ENCODE measurements at places on chromosomes 3 and 15.

GRCh38 chr3:12472796-12473195, 11.5 kb upstream of the TSEN2 start:
- no peak for DNase-seq

- no peak for DNase-seq
Measured at GRCh38 chr15:77644543-77645247, 12.0 kb upstream of the LINGO1 start.

DNA sequence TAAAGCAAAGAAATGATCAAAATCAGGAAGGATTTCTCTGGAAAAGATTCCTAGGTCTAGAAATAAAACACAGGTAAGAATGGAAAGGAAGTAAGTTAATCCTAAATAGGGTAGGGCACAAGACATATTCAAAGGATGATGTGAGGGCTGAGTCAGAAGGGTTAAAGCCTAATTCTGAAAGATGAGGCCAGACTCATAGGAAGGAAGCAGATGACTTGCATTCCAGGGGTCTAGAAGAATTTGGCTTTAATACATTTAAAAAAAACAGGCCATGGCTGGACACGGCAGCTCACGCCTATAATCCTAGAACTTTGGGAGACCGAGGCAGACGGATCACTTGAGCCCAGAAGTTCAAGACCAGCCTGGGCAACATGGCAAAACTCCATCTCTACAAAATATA, 3.2 kb downstream of the SSR3 start:
- no peak for DNase-seq

DNA sequence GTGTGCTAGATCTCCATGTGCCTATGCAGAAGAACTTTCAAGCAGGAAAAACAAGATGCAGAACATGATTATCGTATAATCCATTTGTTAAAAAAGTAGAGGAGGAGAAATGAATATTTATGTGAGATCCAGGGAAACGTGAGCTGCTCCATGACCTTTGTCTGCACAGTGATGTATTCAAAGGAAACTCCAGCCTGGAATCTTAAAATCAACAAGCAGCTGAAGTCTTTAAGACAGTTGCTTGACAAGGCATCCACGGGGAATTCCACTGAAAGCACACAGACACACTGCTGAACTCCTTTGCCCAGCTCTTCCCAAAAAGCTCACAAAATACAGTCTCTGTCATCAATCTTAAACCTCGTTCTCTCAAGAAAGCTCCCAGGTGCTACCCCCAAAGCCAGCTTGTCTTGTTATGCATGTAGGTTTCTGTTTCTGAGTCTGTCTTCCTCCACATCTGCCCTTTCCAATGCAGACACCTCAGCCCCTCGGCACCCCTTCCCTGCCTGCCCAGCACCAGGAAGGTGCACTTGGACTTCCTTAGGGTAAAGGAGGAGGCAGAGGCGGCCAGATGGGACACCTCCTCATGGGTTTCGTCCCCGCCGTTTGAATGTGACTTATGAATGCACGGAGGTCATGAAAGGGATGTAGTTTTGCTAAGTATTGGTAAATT, 28.7 kb downstream of the LRRK1 start:
- DNase-seq = no peak

DNA sequence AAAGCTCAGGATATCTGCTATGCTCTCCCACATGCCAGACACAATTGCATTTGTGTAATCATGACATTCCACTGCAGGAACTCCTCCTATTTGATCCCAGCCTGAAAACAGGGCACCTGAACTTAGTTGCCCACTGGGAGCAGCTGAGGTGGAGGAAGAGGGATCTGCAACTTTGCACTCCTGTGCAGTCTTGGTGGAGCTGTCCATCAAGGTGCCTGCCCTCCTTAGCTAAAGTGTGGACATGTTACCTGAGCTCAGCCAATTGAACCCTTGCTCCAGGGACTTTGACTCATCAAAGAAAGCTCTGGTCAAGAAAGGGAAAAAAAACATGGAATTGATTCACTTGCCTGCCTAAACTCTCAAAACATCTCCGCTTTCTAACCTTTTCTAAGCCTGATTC, 33.3 kb upstream of the TUBGCP5 start:
- DNase-seq = no peak

DNA sequence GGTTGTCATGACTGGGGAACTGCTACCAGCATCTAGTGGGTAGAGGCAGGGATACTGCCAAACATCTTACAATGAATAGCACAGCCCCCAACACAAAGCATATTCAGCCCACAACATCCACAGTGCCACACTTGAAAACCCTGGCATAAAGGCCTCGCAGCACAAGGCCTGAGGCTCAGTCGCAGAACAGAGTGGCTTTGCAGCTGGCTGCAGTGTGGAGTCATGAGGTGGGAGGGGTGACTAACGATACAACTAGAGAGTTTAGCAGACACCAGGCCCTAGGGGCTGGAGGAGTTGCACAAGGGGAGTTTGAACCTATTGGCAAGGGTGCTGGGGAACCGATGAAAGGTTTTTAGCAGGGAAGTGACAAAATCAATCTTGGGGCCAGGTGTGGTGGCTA, 32.1 kb downstream of the GRK7 start:
- DNase-seq = no peak

- no peak for DNase-seq
Measured at GRCh38 chr15:92914768-92915221, 14.7 kb downstream of the CHD2 start.

DNA sequence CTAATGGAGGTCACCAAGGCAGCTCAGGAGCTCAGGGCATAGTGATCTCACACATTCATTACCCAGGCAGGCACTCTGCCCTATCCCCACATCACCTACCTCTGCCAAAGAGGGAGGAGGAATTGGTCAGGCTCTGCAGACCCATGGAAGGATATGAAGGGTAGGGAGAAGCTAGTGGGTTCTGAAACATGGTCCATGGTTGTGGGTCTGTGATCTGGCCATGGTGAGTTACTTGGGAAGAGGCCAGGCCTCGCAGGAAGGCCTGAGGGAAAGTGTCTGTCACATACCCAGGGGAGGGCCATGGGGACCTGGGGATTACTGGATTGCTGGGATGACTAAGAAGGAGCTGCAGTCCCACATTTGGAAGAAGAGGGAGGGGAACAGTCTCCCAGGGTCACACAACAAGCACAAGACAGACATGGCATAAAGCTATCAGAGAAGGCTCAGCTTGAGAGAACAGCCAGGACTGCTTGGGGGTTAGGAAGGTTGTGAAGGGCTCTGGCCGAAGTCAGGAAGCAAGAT, 1.4 kb upstream of the PRSS50 start:
- DNase-seq = no peak

GRCh38 chr15:63514531-63514943, 10.1 kb downstream of the USP3 start:
- DNase-seq = no peak

DNA sequence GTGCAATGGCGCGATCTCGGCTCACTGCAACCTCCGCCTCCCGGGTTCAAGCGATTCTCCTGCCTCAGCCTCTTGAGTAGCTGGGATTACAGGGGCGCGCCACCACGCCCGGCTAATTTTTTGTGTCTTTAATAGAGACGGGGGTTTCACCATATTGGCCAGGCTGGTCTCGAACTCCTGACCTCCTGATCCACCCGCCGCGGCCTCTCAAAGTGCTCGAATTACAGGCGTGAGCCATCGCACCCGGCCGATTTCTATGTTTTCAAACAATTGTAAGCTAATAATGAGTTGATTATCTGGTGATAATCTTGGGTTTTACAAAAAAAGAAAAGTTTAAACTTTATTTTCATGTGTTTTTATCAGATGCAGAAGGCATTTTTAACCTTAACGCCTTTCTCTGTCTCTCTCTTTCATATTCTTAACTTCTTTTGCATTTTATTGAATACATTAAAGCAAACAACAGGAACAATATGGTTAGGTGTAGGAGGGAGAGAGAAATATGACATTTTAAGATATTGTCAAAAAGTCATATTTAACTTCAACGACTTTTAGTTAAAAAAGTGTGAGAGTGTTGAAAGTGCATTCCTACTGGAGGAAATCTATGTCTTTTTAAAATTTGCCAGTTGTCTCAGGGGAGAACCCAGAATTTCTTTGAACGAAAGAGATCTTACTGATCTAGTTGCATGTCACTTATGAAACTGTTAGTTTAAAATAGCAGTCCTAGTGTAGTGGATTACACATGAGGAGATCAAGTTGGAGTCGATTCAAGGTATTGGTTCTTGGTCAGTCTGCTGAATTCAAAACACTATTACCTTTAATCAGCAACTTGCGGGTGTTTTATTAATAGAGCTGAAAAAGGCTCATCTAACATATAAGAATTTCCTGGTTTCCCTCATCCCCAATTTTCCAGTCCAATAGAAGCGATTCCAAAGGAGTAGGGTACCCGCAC, 3.4 kb upstream of the MEIS2 start:
- no peak for DNase-seq

- no peak for DNase-seq
Measured at GRCh38 chr3:197083486-197083885, 53.9 kb upstream of the MELTF start.

DNA sequence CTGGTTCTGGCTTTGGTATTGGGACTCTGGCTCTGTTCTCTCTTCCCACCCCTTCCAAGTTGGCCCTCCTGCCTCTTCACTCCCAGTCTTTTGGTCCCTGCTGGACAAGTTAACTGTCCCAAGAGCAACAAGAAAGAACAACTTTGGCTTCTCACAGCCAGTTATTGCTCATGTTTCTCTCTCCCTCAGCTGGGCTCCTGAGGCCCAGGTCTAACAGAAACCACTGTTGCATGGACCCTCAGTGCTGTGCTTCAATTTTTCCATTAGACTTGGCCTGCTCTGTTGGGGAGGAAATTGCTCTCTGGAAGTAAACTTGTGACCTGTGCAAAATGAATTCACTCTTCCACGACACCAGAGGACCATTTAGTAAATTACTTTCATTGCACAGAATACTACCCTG, 64.5 kb downstream of the CHST2 start:
- DNase-seq = no peak

GRCh38 chr15:65411465-65412071, 11.2 kb downstream of the IGDCC4 start:
- no peak for DNase-seq

DNA sequence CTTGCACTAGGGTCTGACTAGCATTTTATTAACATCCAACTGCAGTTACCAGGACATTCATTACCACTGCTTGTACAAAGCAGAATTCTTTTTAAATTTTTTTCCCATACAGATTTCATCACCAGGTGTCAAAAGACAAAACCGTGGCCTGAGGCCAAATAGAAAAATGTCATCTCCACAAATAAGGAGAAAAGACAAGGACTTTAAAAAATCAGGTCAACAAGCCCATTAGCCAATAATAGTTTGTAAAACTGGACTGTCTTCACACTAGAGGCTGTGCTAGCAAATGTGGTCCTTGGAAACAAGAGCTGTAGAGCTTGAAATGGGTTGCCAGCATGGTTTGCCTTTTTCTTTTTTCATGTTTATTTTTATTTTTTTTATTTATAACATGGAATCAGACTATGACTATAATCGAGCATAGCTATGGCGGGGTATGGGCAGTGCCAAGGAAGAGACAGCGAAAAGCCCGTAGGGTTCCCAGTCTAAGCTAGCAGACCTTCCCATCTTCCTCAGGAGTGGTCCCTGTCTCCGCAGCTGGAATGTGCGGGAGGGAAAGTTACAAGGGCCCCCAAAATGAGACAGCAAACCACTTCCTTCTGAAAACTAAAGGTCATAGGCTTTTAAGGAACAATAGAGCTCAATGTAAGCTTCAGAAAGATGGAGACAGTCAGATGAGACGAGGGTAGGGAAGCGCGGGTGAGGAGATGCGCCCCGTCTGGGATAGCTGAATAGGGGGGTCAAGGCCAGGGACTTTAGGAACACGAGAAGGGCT, 1.5 kb downstream of the PTPN9 start:
- no peak for DNase-seq

- no peak for DNase-seq
Measured at GRCh38 chr3:73784686-73785392, 160.1 kb upstream of the PDZRN3 start.

GRCh38 chr3:37467761-37468160, 293.4 kb upstream of the LRRFIP2 start:
- DNase-seq = no peak

DNA sequence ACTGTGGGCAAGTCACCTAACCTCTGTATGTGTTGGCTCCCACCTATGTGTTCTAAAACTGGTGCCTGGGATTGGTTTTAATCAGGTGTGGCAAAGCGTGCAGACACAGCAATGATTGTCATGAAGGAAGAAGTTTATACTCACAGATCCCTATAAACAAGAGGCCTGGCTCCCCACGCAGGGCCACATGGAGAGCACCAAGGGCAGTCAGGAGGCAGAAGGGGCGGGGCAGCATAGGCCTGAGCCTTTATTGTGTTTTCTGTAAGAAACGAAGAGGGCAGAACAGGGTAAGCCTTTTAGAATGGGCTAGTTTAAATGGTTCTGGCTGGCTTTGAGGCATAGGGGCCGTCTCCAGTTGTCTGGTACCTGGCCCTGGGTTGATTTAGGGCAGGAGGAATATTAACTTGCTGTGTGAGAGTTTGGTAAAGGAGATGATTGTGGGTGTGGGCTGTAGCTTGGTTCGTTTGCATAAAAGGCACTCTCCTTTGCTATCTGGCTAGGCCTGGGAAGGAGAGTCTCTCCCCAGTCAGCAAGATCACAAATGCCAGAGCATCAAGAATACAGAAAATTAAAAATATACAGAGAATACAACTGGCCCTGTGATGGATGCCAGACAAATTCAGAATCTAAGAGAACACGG, 2.2 kb upstream of the FBXW12 start:
- no peak for DNase-seq

GRCh38 chr15:48861813-48862431, 16.0 kb upstream of the EID1 start:
- DNase-seq = no peak

DNA sequence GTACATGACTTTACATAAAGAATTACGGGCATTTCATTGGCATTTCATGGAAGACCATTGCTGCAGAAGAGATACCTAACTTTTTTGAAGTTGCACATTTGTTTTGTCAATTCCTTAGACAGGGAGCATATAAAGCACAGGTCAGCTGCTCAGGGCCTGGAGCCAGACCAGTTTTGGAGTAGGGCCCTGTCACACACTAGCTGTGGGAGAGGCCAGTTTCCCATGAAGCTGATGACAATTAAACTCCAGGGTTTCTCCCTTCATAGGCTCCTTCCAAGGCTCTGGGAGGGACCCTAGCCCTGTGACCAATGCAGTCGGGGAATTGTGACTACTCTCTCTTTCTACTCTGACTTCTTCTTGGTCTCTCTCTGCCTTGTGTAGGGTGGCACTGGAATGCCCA, 107.3 kb upstream of the SELENOK start:
- no peak for DNase-seq

GRCh38 chr3:72421126-72421525, 427.1 kb downstream of the SHQ1 start:
- no peak for DNase-seq

DNA sequence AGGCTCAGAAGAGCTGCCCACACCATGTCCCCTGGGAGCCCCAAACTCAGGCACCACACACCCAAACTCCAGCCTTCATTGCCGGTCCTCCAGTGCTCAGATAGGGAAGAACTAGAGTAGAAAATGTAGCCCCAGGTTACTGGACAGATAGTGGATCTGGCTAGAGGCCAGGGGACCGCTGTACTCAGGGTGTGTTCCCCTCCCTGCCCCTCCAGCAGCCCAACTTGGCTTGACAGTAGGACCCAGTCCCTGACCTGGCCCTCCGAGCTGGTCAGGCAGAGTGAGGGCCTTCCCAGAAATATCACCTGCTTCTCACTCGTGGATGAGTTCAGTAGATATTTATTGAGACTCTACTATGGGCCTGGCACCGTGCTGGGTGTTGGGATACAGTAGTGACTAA, 100.0 kb downstream of the CORO2B start:
- no peak for DNase-seq

Measured in stimulated activated CD4-positive, alpha-beta T cell treated with anti-CD3 and anti-CD28 coated beads, TNF-alpha, amount 100 ng/mL, for 4 hours (primary cell).